ENCODE measurements at places on chromosomes 16 and 17.

DNA sequence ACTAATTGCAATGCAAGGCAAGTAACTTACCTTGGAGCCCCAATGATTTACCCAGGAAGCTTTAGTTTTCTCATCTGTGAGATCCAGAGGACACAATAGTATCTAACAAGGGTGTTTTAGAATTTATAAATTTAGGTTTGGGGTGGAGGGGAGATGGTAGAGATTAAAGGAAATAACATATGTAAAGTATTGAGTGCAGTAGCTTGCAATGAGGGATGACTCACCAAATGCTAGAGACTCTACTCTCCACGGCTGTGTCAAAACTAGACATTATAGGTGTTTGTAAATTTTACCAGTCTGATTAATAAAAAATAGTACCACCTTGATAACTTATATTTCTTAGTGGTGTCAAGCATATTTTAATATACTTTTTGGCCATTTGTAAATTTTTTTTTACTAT lies 3.7 kb upstream of the ABCA9 start:
- no peak for DNase-seq

DNA sequence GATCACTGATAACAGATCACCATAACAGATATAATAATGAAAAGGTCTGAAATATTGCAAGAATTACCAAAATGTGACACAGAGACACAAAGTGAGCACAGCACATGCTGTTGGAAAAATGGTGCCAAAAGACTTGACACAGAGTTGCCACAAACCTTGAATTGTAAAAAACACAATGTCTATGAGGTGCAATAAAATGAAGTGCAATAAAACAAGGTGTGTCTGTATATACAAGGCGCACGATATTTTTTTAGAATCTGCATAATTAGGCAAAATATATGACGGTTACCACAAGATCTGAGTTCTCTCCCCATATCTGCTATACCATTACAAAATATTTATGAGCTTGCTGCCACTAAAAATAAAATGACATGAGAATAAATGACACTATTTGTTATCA lies 171.9 kb upstream of the AXIN2 start:
- no peak for DNase-seq

GRCh38 chr17:19238167-19238505 lies 970 bp downstream of the EPN2 start:
- DNase-seq: no peak

DNA sequence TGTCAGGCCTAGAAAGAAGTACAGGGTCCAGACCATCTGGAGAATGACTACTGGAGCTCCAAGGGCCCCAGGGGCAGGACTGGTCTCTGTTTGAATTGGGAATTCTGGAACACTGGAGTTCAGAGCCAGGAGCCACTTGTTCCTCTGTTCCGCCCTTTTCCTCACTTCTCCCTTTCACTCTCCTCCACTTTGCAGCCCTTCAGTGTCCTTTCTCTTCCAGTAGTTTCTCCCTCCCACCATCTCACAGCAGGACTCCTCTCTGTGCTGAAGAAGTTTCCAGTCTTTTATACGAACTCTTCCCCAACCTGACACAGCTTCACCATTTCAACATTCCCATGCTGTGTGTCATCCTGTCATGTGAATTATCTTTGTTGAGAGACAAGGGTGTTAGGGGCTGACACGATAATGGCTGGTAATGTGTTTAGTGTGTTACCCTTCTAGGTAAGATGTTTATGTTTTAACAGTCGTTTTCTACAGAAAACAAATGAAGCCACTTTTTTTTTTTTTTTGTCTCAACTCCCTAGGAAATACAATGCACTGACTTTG lies 180.3 kb upstream of the MYOCD start:
- no peak for DNase-seq

DNA sequence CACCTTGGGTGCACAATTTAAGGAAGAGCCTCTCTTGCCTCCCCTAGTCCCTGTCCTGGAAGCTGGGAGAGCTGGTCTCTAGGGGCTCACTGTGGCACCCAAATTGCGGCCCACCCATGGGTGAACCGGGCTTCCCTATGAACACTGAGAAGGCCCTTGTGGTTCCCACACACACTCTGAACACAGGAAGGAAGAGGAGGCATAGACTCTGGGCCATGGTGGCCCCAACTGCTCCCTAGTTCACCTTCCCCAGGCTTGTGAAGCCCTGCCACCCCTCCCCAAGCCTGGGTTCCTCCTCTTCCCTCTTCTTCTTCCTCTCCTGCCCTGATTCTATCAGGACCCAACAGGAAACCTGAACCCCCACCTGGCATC lies 10.5 kb downstream of the SREBF1 start:
- no peak for DNase-seq

- DNase-seq: no peak
These were observed 21.1 kb downstream of the PRMT7 start for GRCh38 chr16:68331879-68332410.

GRCh38 chr16:23640615-23640930 lies 537 bp downstream of the PALB2 start:
- DNase-seq: no peak
